ENCODE measurements at places on chromosomes 11 and 22.

DNA sequence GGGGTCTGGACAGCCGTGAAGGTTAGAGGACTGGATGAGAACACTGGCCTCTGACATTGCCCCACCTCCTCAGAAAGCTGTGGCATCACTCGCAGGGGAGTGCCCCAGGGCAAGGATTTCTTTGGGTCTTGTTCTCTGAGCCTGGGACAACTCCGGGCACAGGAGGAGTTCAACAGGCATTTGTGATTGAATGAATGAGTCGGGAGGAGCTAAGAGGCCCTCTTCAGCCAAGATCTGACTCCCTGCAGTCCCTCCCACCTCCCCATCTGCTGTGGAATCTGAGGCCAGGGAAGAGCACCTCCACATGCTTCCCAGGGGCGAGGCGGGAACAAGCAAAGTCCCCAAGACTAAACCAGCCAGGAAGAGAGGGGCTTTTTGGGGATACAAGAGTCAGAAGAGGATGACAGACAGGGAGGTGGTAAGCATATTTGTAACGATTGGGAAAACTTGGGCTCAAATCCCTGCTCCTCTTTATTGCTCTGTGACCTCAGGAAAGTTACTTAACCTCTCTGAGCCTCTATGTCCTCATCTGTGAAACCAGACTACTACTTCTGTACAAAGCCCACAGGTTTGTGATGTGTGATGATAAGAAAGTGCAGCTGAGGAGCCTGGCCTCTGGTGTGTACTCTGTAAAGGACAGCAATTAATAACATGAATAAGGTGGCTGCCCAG is 6.4 kb downstream of the TP53I11 start:
- H3K27ac ChIP-seq, result peak overlapping the region; percentile 38
- H3K4me1 ChIP-seq, result peaks cover 58% of the 10 kb centered on the region
- no peaks in the 10 kb centered on the region for H3K27me3 ChIP-seq
- H3K36me3 ChIP-seq, result peaks cover 7% of the 10 kb centered on the region

DNA sequence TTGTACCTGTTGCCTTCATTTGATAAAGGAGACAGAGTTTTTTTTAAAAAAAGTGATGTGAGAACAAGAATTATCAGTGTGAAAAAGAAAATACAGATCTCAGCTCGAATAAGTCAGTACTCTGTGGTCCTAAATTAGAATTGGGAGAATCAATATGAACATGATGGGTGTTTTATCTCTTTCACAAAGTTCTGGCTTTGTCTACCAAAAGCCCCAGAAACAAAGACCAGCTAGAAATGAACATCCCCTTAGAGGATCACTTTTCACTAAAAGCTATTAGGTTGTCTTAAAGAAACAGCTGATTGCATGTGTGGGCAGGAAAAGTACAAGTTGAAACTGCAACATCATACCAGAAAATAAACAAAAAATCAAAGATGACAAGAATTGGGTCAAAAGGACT is 8.4 kb upstream of the ST14 start:
- peaks cover 10% of the 10 kb centered on the region for H3K36me3 ChIP-seq
- no peak for DNase-seq
- no peaks in the 10 kb centered on the region for H3K27me3 ChIP-seq
- no peak overlapping the region for H3K4me3 ChIP-seq
- no peaks in the 10 kb centered on the region for H3K4me1 ChIP-seq

- H3K4me3 ChIP-seq, result no peak overlapping the region
- no peak overlapping the region for H3K27ac ChIP-seq
- H3K4me1 ChIP-seq, result no peaks in the 10 kb centered on the region
- no peaks in the 10 kb centered on the region for H3K36me3 ChIP-seq
These were observed 41.5 kb downstream of the SHANK2 start for GRCh38 chr11:71210861-71211260.

DNA sequence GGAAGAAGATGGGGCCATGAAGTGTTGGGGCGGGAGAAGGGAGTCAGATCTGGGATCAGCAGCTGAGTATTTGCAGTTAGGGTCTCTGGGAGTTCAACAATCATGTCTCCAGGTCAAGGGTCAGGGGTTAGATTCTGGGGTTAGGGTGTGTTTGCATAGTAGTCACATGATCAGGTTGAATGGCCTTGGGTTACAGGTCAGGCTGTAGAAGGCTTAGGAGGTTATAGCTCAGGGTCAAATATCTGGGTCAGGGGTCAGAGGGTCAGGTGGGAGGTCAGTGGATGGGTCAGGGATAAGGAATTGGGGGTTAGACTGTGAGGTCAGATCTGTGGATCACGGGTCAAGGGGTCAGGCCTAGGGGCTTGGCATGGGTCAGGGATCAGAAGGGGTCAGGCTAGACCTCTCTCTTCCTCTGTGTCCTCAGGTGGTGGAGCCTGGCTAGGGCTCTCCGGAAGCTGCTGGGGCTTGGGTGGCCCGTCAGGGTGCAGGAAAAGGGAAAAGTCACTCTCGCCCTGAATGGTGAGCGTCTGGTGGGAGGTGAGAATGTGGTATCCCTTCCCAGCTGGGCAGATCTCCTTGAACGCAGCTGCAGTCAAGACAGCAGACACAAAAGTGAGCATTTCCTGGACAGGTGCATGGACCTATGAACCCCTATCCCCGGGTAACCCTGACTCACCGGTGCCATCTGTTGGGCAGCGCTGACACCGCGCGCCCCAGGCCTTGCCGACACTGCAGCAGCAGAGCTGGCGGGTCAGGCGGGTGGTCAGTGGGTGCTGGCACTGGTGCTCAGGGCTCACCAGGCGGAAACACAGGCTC is 6.4 kb downstream of the LTBP3 start:
- H3K36me3 ChIP-seq, result peaks cover 40% of the 10 kb centered on the region
- H3K27me3 ChIP-seq, result no peaks in the 10 kb centered on the region
- H3K4me3 ChIP-seq, result no peak overlapping the region
- peaks cover 32% of the 10 kb centered on the region for H3K4me1 ChIP-seq
- H3K27ac ChIP-seq, result peak overlapping the region; percentile 3

DNA sequence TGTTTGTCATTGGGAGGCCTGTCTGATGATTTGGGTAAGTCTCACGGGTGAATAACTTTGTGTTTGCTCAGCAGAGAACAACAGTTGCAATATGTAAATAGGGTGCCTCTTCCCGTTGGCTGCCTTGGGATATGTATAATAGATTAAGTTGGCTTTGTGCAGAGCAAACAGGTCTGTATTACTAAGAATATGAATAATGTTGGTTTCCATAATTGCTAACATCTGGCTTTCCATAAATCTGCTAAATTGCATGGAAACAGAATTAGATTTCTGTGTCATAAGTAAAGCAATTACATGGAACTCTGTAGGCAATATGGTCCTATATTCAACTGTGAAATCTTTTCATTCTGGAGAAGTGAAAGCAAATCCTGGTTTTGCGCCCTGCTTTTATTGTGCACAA is 636.0 kb upstream of the ANO5 start:
- DNase-seq, result no peak
- no peak overlapping the region for H3K27ac ChIP-seq
- no peak overlapping the region for H3K4me3 ChIP-seq
- peaks cover 4% of the 10 kb centered on the region for H3K4me1 ChIP-seq

DNA sequence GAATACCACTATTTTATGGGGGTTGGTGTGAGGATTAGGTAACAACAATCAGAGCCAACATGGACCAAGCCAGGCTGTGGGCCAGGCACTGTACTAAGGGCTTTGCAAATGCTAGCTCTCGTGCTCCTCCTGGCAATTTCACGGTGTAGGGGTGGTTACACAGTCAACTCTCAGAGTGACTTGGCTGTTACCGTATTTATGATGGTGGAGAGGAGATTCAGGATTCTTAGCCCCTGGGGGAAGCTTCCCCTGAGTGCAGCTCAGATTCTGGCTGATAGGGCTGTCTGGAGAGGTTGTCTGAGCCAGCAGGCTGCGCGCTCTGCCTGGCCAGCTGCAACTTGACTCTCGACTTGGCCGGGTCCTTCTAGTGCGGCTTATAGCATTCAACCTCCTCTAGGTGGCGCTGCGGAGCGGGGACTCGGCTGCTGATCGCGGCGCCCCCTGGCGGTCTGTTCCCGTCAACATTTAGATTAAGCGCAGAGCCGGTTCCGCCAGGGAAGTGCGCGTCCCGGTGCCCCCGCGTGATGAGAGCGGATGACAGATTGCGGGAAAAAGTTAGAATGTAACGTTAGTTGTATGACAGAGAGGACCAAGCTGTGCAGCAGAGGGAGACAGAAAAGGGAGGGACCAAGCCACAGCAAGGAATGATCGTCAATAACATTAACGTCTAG is 4.5 kb upstream of the NCF4 start:
- peaks cover 26% of the 10 kb centered on the region for H3K27me3 ChIP-seq
- H3K4me3 ChIP-seq, result no peak overlapping the region
- H3K4me1 ChIP-seq, result peaks cover 6% of the 10 kb centered on the region

All from osteocyte (in vitro differentiated cells).